ENCODE measurements at places on chromosomes 11 and 22.

- no peak for DNase-seq
Observed at GRCh38 chr11:16278979-16279378, 77.4 kb downstream of the SOX6 start.

DNA sequence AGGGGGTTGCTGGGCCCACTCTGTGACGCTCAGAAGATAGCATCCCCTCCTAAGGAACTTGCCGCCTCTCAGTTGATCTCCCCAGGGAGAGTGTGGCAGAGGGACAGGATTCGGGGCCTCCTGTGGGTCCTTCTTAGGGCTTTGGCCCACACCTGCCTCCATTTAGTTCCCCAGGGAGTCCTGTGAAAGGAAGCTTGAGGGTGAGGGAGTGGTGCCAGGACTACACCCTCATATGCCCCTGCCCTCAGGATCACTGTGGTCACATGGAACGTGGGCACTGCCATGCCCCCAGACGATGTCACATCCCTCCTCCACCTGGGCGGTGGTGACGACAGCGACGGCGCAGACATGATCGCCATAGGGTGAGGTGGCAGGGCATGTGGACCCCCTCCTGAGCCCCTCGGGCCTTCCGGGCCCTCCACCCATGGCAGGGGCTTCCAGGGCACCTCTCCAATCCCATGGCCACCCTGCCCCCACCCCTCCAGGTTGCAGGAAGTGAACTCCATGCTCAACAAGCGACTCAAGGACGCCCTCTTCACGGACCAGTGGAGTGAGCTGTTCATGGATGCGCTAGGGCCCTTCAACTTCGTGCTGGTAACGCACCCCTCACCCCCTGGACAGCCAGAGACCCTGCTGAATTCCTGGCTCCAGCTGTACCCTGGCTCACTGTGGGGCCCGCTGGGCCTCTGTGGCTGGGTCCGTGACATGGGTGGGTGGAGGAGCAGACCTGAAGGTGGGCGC lies 3.5 kb downstream of the INPP5J start:
- no peak for DNase-seq

GRCh38 chr22:40567626-40568328 lies 68.7 kb downstream of the MRTFA start:
- DNase-seq: no peak

GRCh38 chr22:22235558-22235957 lies 9.0 kb upstream of the VPREB1 start:
- DNase-seq: no peak

DNA sequence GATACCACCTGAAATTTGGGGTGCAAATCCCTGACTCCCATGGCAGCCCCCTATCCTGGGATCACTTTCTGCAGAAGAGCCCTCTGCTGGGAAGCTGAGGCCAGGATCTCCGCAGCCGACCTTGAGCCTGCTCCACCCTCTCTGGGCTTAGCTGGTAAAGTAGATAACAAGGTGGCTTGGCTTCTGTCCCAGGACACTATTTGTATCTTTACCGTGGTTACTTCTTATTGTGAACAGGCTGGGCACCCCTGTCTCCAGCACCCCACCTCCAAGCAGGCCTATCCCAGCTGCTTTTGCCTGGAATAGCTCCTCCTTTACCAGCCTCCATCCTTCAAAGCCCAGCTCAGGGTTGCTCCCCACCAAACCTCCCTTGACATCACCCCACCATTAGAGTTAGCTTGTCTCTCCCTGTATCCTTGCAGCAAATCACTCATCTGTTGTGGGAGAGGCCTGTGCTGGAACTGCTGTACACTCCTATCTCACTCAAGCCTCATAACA lies 35.2 kb upstream of the P2RY2 start:
- no peak for DNase-seq

- no peak for DNase-seq
Observed at GRCh38 chr11:91046261-91046660, 823.4 kb upstream of the CHORDC1 start.

DNA sequence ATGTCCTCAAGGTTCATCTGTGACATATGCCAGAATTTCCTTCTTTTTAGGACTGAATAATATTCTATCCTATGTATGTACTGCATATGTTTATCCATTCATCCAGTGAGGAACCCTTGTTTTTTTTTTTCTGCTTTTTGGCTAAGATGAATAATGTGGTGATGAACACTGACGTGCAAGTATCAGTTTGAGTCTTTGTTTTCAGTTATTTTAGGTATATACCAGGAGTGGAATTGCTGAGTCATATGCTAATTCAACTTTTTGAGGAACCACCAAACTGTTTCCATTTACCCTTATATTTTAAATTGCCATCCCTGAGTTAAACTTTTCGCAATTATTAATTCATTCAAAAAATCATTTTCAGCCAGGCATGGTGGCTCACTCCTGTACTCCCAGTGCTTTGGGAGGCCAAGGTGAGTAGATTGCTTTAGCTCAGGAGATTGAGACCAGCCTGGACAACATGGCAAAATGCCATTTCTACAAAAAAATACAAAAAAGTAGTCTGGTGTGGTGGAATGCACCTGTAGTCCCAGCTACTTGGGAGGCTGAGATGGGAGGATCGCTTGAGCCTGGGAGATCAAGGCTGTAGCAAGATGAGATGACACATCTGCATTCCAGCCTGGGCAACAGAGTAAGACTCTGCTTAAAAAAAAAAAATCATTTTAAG lies 64.2 kb downstream of the MICAL2 start:
- DNase-seq: peak; percentile 71

DNA sequence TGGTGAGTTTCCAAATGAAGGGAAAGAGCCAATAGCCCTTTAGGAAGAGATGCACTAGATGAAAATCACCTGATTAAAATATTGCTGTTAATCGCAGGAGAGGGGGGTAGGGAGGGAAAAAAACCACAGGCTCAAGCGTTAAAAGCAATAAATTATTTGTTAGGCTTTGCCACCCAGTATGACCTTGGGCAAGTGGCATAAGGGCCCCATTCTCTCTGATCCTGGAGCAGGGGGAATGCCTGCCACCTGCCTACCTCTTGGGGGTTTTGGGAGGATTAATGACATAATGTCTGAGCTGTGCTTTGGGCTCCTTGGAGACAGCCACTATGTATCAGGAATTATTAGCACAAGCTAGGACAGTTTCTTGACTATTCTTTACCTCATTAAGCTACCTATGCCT lies 80.0 kb downstream of the ZNRF3 start:
- DNase-seq: no peak

DNA sequence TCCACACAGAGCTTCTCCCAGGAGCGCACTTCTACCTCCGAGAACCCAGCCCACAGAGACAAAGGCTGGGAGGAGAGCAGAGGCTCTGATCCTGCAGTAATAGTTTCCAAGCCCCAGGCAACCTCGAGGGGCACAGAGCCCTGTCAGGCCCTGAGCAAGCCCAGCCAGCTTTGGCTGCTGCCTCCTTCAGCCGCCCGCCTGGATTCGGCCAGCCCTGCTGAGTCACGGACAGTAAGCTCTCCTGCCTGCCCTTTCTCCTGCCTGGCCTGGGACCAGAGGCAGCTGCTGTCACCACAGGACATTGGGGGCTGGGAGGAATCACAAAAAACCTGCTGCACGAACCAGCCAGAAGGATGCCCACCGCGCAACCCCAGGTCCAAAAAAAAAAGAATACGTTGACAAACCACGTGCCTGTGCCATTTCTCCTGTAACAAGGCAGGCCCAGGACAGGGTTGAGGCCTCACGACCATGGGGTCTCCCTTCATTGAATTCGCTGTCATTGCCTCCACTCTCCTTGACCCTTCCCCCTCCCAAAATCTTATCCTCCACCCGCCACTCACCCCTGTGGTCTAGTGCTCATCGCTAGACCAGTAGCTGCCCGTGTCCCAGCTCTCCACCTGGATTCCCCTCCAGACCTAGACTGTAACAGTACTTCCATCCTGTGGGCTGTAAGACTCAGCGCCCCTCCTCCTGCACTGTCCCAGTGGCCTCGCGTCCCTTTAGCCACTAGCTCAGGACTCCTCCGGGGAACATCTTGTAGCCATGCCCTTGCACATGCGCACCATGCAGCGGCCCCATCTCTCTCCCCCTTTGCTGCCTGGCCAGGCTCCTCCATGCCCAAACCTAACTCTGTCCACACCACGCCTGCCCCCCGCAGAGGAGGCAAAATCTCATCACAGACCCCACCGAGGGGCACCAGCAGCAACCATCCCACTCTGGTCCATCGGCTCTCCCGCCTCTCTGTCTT lies 7.4 kb upstream of the SLC22A12 start:
- DNase-seq: no peak

DNA sequence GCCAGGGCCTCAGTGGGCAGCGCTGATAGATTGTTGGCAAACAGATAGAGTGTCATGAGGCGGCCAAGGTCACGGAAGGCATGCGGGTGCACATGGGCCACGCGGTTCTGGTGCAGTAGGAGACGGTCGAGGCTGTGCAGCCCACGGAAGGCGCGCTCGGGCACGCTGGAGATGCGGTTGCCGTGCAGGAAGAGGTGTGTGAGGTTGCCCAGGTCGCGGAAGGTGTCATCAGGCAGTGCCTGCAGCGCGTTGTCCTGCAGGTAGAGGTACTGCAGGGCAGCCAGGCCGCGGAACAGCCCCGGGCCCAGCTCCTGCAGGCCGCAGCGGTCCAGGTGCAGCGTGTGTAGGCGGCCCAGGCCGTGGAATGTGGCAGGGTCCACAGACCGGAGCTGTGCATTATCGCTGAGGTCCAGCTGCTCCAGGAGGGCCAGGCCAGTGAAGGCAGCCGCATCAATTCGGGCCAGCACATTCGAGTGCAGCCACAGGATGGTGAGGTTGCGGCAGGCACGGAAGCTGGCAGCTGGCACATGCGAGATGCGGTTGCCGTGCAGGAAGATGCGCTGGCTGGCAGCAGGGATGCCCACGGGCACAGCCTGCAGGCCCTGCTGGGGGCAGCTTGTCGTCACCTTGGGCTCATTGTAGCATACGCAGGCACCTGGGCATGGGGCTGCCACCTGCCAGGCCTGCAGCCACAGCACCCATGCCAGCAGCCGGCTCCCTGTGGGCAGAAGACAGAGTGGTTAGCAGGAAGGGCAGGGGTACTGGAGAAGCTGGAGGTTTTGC lies 25.5 kb downstream of the RTN4R start:
- DNase-seq: no peak

DNA sequence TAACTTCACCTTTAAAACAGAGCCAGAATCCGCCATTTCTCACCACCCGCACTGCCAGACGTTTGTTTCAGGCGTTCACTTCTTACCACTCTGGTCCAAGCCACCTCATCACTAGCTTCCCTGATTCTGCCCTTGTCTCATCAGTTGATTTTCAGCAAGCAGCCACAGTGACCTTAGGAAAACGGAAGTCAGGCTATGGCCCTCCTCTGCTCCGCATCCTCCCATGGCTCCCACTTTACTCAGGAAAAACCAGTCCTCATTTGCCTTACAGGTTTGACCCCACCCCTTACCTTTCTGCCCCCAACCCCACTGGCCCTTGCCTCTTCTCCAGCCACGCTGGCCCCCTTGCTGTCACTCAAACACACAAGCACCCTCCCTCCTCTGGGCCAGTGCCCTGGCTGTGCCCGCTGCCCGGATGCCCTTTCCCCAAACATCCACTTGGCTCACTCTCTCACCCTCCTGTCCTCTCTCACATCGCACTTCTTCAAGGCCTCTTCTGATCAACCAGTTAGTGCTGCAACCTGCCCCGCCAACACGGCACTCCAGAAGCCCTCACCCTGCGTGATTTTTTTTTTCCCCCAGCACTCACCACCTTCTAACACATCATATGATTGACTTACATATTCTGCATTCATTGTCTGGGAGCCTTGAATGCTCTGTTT lies 18.9 kb downstream of the TPST2 start:
- no peak for DNase-seq

DNA sequence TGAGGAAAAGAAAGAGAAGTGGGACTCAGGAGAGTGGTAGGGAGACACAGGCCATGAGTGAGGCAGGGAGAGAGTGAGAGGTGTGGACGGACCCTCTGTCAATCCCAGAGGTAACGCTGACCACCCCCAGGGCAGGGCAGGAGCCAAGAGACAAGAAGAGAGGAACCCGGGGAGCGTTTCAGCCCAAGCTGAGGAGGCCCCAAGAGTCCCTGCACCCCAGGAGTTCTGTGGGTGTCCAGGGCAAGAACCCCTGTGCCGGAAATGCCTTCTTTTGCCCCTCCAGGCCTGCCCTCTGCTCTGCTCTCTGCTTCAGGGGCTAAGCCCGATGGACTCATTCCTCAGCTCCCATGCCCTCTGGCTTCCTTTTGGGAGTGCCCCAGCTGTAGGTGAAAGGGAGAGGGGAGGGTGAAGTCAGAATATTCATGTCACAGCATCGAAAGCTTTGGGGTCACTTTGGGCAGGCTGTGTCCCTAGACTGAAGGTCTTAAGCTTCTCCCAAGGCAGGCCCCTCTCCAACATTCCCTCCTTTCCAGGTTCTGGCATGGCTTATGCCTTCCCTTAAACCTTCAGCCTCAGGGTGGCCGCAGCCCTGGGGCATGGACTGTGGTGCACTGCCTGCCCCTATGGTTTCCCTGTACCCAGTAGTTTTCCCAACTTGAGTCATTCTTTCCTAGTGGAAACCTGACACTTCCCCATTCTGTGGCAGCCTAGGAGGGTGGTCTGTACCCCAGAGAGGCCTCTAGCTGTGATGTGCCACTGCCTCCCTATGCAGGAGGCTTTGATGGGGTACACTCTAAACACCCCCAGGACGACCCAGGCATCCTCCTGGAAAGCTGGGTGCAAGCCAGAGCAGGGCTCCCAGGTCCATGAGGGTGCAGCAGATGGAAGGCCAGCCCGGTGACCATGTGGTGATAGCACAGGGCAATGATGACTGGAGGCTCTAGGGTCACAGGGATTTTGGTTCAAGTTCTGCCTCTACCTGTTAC lies 27.1 kb downstream of the MYEOV start:
- peak; percentile 27 for DNase-seq

DNA sequence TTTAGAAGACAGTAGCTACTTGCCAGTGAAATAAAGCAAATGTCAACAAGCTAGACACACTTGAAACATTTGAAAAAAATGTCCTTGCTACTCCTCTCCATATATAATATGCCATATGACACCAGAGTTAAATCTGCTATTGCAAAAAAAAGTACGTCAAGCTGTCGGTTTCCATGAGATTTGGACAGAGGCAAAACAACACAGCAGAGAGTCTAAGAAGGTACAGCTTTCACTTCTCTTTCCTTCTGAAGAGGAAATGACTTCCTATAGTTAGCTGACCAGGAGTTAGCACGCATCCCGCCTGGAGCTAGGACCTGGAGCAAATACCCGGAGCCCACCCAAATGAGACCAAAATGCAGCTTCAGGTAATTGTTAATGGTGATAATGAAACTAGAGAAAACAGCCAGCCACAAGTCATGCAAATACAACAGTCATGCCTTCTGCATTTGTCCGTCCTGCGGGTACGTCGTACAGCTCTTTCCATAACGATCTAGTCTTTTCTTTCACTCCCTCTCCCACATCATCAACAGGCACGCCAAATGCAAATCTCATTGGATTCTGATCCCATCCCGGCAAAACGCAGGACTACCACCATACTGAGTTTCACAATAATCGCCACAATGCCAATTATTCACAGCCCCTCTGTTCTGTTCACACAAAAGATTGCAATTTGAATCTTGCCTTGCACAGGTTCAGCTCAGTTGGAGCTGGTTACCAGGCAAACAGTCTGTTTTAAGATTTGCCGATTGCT lies 395.0 kb upstream of the CCDC90B start:
- DNase-seq: no peak

- DNase-seq: peak; percentile 75
Observed at GRCh38 chr11:118928870-118929500, 3.3 kb upstream of the BCL9L start.
